ENCODE measurements at places on chromosomes 11 and 22.

GRCh38 chr11:102666331-102666957 is 39.1 kb downstream of the MMP27 start:
- DNase-seq, result peak; percentile 69

DNA sequence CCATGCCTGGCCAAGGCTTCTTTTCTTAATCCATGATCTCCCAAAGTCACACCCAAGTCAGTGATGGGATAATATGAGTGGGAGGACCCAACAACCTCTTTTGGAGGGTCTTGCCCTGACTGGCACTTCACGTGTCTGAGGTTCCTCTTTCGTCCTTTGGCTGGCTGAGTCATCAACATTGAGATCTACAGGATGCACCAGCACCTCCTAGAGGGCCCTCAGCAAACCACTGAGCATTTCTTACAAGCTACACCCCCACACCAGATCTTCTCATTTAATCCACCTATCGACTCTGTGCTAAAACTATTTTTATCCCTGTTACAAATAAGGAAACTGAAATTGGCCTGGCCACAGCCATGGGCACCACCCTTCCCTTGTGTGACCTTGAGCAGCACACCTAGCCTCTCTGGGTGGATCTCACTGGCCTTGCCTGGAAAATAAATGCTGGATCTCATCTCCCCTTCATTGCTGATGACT is 63.4 kb downstream of the FLI1 start:
- DNase-seq, result no peak

DNA sequence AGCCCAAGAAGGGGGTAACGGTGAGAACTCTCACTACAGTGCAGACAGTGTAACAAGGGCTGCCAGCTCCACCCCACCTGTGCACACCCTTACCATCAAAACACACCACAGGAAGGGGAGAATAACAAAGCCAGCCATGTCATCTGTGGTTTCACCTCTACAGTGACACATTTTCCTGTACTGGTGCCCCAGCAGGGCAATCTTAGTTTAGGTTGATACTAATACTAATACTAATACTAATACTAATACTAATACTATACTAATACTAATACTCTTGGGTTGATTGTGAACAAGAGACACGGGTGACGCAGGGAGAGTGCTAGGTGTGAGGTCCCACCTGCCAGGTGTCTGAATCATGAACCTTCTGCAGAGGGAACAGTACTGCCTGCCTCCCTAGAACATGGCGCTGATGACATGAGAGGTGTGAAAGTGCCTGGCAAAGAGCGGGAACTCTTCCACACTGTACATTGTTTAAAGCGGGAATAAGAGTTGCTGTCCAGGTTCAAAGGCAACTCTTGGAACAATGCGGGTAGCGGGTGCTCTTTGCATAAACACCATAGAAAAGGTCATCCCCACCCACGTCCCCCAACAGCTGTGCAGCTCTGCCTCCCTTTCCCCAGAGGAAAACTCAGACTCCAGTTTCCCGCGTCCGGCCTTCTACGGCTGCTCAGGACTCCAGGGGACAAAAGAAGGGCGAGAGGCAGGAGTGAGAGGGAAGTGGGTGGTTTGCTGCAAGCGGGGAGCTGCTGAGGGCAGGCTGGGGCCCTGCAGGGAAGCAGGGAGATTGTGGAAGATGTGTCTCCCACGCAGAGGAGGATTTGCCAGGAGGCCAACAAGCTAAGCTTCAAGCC is 25.0 kb upstream of the TMPRSS4 start:
- DNase-seq, result no peak

- no peak for DNase-seq
These were observed 225.1 kb upstream of the MPPED2 start for GRCh38 chr11:30811226-30811755.

GRCh38 chr11:131906963-131907362 is 536.5 kb downstream of the NTM start:
- no peak for DNase-seq

GRCh38 chr11:44733877-44734276 is 7.1 kb downstream of the TSPAN18 start:
- DNase-seq, result no peak

DNA sequence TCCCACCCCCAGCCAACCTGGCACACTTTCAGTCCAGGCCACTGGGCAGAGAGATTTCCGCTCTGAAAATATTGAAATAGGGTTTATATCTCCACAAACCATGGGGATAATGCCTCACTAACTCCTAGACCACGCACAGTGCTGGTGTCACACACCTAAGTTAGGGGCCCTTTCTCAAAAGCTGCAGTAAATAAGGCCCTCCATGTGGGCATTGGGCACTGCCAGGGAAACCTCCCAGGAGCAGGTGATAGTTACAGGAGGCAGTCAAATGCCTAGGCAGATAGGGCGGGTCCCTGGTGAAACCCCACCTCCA is 3.1 kb upstream of the IL10RA start:
- DNase-seq, result no peak
